ENCODE measurements at places on chromosomes 2 and 18.

- no peak for DNase-seq
These were observed 314.7 kb upstream of the GULP1 start for GRCh38 chr2:187976986-187977333.

- DNase-seq: no peak
These were observed 122.5 kb upstream of the HDAC4 start for GRCh38 chr2:239523147-239523953.

DNA sequence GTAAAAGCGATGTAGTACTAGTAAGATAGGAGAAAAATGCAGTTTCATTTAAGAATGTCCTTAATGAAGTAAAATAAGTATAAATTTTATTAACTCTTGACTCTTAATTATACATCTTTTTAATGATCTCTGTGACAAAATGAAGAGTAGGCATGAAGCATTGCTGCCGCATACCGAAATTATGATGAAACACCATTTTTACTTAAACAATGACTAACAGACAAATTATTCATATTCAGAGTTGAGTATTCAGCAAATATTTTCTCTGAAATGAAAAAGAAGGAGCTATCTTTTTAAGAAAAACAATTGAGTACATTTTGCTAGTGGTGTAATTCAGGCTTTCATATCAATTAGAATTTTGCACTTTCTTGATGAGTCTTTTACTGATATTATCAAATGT lies 150.6 kb upstream of the DOCK10 start:
- DNase-seq: no peak

- no peak for DNase-seq
These were observed 56.2 kb upstream of the HS6ST1 start for GRCh38 chr2:128374711-128375413.

GRCh38 chr18:10416065-10416464 lies 38.4 kb upstream of the APCDD1 start:
- no peak for DNase-seq

- no peak for DNase-seq
These were observed 219.4 kb downstream of the TMEM163 start for GRCh38 chr2:134499307-134499926.

GRCh38 chr18:21805771-21806366 lies 65.3 kb downstream of the MIB1 start:
- DNase-seq: no peak

DNA sequence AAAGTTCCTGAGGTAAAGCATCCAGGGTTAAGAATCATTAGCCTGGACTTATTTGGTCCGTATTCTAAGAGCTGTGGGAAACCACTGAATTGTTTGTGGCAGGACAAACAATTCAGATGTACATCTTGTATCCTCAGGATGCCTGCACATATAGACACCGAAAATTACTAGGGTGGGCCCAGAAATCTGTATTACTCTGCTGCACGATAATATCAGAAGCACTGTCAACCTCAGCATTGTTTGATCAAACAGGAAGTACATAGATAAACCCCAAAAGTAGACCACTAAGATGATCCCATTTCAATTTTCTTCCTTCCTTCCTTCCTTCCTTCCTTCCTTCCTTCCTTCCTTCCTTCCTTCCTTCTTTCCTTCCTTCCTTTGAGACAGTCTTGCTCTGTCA lies 34.2 kb upstream of the SPRED2 start:
- DNase-seq: no peak

GRCh38 chr18:7207366-7207915 lies 23.4 kb upstream of the LRRC30 start:
- DNase-seq: no peak

DNA sequence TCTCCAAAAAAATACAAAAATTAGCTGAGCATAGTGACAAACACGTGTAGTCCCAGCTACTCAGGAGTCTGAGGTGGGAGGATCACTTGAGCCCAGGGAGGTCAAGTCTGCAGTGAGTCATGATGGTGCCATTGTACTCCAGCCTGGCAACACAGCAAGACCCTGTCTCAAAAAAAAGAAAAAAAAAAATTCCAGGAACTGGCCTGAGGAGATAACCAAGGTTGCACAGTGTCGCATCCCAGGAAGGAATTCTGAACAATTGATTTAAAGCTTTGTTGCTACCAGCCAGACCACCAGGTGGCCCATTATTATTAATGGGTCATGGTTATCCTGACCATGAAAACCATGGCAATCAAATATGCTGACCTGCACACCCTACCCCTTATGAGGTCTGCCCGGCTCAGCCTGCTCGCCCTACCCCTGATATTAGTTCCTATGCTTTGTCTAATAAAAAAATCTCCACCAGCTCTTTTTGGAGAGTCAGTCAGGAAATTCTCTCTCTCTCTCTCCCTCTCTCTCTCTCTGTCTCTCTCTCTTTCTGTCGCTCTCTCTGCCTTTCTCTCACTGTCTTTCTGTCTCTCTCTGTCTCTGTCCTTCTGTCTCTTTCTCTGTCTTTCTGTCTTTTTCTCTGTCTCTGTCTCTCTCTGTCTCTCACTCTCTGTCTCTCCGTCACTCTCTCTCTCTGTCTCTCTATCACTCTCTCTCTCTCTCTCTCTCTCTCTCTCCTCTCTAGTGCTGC lies 73.7 kb downstream of the NCAPH start:
- DNase-seq: no peak

DNA sequence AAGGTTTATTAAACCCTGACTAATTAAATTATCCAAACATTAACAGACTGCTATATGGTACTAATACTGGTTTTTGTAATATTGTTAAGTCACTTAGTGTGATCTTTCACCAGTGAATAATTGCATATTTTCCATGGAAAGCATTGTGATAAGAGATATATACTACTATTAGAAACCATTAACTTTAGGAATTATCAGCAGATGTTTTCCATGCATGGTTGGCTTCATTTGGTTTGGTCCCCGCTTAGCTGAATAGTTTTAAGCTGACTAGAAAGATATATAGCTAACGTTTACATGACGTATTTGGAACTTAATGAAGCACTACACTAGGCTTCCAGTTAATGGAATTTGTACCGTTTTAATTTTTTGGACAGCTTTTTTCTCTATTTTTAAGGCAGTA lies 37.9 kb downstream of the LCLAT1 start:
- DNase-seq: no peak

DNA sequence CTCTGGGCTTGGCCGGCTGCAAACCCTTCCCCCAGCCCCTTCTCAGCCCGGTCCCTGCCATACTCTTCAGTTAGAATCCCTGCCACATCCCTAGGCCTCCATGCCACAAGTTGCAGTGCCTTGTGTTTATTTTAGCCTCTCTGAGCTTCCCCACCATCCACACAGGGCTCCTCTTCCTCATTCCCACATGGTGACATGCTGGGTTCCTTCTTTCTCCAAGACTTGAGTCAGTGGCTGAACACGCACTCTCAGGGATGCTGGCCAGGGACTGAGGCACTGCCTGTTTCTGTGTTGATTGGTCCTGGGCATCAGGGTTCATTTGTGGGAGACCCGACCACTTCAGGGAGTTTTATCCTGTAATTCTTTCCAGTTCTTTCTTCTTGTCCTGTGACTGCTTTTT lies 56.3 kb downstream of the KCNS3 start:
- DNase-seq: no peak

DNA sequence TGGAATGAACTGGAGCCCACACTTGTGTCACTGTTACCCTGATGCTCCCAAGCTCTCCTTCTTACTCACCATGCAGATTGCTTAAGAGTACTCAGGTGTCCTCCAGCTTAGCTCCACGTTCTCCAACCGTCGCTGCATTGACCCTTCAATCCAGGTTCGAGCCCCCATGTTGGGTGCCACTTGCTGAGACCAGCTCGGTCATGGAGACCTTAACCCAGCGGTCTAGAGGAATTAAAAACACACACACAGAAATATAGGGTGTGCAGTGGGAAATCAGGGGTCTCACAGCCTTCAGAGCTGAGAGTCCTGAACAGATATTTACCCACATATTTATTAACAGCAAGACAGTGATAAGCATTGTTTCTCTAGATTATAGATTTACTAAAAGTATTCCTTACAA lies 229.1 kb upstream of the APCDD1 start:
- no peak for DNase-seq

- DNase-seq: no peak
These were observed 189.4 kb downstream of the BCL2 start for GRCh38 chr18:63130176-63130575.

DNA sequence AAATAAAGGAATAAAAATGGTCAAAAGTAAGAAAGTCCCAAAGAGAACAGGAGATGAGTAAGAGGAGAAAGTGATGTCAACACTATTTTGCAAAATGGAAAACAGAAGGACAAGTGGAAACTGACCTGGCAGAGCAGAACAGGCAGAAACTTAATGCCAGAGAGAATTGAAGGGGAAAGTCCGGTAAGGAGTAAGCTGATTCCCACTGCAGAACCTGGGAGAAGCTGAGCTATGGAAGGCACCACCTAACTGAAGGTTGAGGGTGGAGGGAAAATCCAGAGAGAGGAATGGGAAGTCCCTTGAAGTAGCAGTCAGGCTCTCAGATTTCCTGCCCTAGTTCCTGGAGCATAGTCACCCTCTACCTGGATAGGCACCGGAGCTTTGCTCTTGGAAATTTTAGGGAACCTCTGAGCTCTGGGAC lies 59.8 kb downstream of the MOGAT1 start:
- DNase-seq: no peak

GRCh38 chr2:46534589-46534988 lies 55.2 kb downstream of the TMEM247 start:
- no peak for DNase-seq

DNA sequence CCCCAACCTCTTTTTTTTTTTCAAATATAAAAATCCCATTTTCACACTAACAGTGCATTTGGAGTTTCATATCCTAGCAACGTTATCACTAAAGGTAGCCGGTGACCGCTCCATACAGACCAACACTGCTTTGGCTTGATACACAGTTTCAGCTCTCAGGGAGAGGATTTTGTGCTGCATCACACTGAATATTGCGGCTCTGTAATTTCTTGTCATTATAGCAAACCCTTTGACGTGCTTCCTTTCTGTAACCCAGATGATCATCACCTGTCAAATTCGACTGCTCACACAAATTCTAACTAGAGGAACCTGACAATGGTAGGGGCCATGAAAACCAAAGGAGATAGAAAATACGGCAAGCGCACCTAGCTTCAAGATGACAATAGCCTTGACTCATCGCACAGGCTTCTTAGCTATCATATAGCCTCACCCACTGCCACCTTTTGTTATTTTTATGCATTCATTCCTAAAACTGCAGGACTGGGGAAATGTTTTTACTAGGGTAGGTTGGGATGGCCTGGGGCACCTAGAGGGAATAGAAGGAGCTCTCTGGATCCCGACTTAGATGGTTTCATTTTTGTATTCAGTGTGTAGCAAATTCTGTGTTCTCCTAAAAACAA lies 582.9 kb upstream of the PIK3C3 start:
- DNase-seq: no peak

- no peak for DNase-seq
These were observed 50.0 kb downstream of the HDHD2 start for GRCh38 chr18:47100212-47100831.

DNA sequence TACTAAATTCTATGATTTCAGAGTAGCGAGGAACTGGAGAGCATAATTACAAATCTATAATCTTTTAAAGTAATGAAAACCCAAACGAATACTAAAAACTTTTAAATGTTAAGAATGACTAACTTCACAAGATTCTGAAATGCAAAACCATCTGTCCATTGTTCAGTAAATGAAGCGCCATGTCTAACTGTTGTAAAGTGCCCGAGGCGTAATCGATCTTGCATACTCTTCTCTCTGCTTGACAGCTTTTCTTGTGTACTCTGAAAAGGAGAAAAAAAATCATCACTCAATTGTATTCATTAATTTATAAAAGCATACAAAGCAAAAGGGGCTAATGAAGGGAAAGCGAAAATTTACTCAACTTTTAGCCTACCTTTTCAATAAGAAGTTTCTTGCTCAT lies 111.0 kb downstream of the TLK1 start:
- DNase-seq: no peak

GRCh38 chr2:240465765-240466578 lies 30.5 kb downstream of the GPC1 start:
- DNase-seq: no peak

- no peak for DNase-seq
These were observed 32.5 kb downstream of the DARS1 start for GRCh38 chr2:135952891-135953290.

DNA sequence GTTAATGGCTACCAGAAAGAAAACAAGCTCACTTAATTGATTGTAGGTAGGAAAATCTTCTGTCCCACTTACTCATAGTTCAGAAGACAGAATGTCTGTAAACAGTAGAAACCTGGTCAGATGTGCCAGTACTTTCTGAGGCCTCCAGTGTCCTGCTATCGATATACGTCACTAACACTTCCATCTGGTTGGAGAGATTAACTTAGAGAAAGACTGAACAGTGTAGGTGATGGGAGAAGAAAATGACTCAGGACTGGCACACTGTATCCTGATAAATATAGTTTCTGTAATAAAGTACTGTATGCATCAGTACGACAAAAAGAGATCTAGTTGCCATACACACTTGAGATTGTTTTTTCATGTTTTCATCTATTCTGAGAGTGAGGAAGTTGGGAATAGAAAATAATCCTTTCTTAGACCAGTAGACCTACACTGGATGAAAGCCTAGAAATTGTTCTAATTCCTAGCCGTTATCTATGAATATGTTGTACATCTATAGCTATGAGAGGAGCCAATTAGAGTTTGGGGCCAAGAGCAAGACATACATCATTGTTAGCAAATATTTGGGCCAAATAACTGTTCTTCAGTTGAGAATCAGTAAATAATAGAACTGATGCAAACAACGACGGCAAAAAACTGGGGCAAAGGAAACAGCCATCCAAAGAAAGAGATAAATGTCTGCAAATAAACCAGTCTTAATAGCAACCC lies 105.9 kb downstream of the NAT8 start:
- no peak for DNase-seq

DNA sequence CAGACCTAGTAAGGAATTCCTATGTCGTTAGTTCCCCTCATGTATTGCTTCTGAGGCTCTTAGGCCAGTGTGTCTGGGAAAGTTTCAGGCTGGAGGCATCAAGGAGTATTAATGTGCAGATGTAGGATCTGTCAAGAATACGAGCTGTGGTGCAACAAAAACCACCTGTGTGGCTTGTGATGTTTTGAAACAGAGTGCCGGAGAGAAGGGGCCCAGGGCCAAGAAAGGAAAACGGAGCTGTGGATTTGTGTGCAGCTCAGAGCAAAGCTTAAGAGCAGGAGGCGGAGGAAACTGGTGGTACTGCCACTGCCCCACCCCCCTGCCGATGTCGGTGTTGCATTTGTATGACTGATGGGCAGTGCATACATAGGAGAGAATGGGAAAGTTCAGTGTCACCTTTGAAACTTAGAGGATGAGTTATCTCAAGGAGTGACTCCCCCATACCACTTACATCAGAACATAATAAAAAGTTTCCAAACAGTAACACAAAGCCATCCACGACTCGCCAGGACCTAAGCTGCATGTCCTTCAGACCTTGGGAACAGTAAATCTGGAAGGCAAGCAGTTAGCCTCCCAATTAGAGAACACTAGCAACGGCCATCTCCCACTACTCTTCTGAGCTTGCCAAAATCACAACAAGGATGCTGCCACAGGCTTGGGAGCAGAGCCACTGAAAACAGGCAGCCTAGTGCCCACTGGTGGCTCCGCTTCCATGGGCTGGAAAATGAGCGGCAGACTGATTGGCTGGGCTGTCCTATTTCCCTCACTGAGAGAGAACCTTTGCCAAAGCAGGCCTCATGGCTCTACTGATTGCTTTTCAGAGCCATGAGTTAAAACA lies 152.7 kb upstream of the NT5C1B start:
- no peak for DNase-seq

GRCh38 chr2:217186152-217186551 lies 326.3 kb upstream of the TNP1 start:
- DNase-seq: no peak

- DNase-seq: no peak
These were observed 62.5 kb downstream of the MRO start for GRCh38 chr18:50757358-50757757.

Data from LNCaP clone FGC (cell line).